ENCODE measurements at places on chromosomes 7 and 10.

DNA sequence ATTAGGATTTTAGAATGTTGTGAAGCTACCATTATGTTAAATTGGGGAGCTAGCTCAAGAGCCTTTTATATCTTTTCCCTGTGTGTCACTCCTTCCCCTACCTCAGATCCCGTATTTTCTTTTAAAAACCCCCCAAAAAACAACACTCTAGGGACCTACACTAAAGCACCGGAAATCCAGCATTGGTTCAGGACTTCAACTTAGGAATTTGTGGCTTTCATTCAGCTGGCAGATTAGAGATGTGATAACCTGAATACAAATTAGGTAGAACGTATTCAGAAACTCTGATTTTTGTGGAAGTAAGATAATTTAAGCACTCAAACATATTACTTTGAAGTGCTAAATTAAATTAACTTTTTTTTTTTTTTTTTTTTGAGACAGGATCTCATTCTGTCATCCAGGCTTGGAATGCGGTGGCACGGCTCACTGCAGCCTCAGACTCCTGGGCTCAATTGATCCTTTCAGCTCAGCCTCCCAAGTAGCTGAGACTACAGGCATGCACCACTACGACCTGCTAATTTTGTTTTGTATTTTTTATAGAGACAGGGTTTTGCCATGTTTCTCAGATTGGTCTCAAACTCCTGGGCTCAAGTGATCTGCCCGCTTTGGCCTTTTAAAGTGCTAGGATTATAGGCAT, 6.8 kb downstream of the TBC1D12 start:
- no peaks in the 10 kb centered on the region for H3K27me3 ChIP-seq
- H3K27ac ChIP-seq, result no peak overlapping the region
- no peak for DNase-seq
- H3K36me3 ChIP-seq, result no peaks in the 10 kb centered on the region

DNA sequence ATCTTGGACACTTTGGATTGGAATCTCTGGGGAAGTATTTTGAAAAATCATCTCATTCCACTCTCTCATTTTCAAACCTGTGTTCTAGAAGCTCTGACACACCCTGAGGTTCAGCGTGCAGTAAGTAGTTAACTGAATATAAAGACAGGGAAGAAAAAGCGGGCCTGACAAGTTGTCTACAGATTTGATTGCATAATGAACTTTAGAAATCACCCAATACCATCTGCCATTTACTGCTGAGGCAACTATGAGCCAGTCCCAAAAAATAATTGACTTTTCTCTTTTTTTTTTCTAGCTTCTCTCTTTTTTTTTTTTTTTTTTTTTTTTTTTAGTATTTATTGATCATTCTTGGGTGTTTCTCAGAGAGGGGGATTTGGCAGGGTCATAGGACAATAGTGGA, 29.5 kb downstream of the CDC123 start:
- H3K4me3 ChIP-seq, result no peak overlapping the region
- DNase-seq, result no peak
- H3K36me3 ChIP-seq, result peaks cover 46% of the 10 kb centered on the region
- no peaks in the 10 kb centered on the region for H3K27me3 ChIP-seq
- H3K4me1 ChIP-seq, result peaks cover 3% of the 10 kb centered on the region

DNA sequence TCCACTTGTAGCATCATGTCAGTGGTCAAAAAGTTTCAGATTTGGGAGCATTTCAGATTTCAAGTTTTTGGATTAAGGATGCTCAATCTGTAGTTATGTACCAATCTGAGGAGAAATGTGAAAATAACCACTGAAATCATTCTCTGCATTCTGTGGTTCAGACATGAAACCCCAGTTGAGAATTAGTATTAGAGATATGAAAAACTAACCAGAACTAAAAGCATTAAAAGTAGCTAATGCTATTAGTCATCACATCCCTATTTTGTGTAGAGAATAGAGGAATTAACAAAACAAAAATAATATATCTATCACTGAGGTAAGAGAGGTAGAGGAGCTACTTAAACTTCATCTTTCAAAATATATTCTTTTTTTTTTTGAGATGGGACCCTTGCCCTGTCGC, 28.0 kb downstream of the MICU1 start:
- H3K4me3 ChIP-seq, result no peak overlapping the region
- no peaks in the 10 kb centered on the region for H3K36me3 ChIP-seq
- H3K4me1 ChIP-seq, result no peaks in the 10 kb centered on the region
- H3K27me3 ChIP-seq, result no peaks in the 10 kb centered on the region
- no peak for DNase-seq

GRCh38 chr10:61024856-61025201, 80.8 kb upstream of the RHOBTB1 start:
- H3K27ac ChIP-seq, result no peak overlapping the region
- H3K36me3 ChIP-seq, result no peaks in the 10 kb centered on the region
- H3K4me3 ChIP-seq, result no peak overlapping the region
- DNase-seq, result no peak
- H3K27me3 ChIP-seq, result no peaks in the 10 kb centered on the region
- no peaks in the 10 kb centered on the region for H3K4me1 ChIP-seq

GRCh38 chr7:27083646-27084045, 12.2 kb downstream of the HOXA1 start:
- H3K4me3 ChIP-seq, result no peak overlapping the region
- no peaks in the 10 kb centered on the region for H3K4me1 ChIP-seq

GRCh38 chr10:58920655-58921003, 255.8 kb upstream of the PHYHIPL start:
- H3K4me3 ChIP-seq, result no peak overlapping the region
- H3K27me3 ChIP-seq, result no peaks in the 10 kb centered on the region
- no peak for DNase-seq
- H3K27ac ChIP-seq, result no peak overlapping the region
- H3K4me1 ChIP-seq, result no peaks in the 10 kb centered on the region

Measured in upper lobe of right lung (tissue), 1 donor.